ENCODE measurements at places on chromosomes 5 and 9. TPM values are rescaled to one million over a fixed set of nuclear protein-coding genes. Genes with fewer than 3 reads are reported as not detected.

The DRD1 gene
- total RNA-seq = 0.54 TPM

The PNPLA7 gene
- 1.8 TPM for total RNA-seq

The PCDHB3 gene
- 0.10 TPM for total RNA-seq

The KIF20A gene
- 74.2 TPM for total RNA-seq

The HAVCR2 gene
- 0.07 TPM for total RNA-seq

The MOB3B gene
- total RNA-seq = 1.2 TPM

The EPB41L4B gene
- 8.1 TPM for total RNA-seq

The ANKRD20A1 gene
- total RNA-seq = 5.2 TPM

The SCGB3A2 gene
- not detected for total RNA-seq

The FABP6 gene
- total RNA-seq = 8.5 TPM

The GABRA1 gene
- not detected for total RNA-seq

The ECM2 gene
- total RNA-seq = not detected

The ANKRD33B gene
- total RNA-seq = 10.9 TPM

The IRX4 gene
- 16.5 TPM for total RNA-seq
